ENCODE measurements at places on chromosomes 5 and 9.

DNA sequence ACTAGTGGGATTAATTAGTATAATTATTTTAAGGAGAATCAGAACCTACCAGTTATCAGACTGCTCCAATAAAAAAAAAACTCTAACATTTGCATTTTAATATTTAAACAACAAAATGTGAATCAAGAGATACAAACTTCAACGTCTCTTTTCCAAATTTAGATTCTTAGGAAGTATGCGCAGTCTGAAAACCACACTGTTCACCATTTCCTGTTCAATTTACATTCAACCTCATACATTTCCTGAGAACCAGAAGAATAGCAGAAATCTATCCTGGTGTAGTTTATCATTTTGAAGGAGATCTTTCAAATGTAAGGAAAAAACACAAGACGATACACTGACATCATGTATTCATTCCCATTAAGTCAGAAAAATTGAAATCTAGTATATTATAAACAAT lies 869.2 kb downstream of the EFNA5 start:
- no peak for DNase-seq

- DNase-seq, result no peak
These were observed 174.4 kb downstream of the SLIT3 start for GRCh38 chr5:169126481-169127021.

GRCh38 chr5:59729820-59730219 lies 163.7 kb downstream of the PDE4D start:
- DNase-seq, result no peak

- no peak for DNase-seq
These were observed 10.1 kb upstream of the C1QTNF3 start for GRCh38 chr5:34053133-34053532.

- no peak for DNase-seq
These were observed 30.1 kb upstream of the HAPLN1 start for GRCh38 chr5:83750749-83751148.

- DNase-seq, result no peak
These were observed 30.8 kb downstream of the SMIM3 start for GRCh38 chr5:150809363-150809762.

Measured in stimulated activated CD4-positive, alpha-beta T cell treated with anti-CD3 and anti-CD28 coated beads, Interleukin-15, amount 100 ng/mL, for 48 hours (primary cell).